ENCODE measurements at places on chromosomes 5 and 9.

DNA sequence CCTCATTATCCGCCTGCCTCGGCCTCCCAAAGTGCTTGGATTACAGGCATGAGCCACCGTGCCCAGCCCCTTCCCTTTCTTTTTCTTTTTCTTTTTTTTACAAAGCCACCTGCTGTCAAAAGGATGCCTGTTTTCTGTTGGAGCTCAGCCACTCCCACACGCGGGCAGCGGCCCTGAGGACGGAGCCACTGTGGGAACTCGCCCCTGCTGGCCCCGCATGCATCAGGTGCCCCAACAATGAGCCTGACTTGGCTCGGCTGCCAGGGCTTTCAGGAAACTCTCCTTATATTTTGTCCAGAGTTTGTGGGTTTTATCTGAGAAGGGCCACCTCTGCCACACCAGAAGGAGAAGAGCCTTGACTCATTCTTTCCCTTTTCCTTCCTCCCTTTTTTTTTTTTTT, 37.1 kb upstream of the LRRC14B start:
- DNase-seq = no peak

DNA sequence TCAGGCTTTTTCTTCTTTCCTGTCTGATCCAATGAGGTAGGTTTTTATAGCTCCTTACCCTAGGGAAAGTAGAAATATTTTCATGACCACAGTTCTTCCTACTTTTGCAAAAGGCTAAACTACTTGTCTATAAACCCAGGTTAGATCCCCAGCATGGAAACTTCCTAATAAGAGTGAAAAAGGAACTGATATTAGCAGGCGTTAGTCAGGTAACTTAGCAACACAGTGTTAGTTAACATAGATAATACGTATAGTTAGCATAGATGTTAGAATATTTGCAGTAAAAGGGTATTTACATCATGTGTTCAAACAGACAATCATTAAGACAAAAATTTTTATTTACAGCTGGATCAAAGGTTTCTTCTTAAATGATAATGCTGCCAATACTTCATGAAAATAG, 162.9 kb upstream of the DAB2 start:
- DNase-seq = no peak

DNA sequence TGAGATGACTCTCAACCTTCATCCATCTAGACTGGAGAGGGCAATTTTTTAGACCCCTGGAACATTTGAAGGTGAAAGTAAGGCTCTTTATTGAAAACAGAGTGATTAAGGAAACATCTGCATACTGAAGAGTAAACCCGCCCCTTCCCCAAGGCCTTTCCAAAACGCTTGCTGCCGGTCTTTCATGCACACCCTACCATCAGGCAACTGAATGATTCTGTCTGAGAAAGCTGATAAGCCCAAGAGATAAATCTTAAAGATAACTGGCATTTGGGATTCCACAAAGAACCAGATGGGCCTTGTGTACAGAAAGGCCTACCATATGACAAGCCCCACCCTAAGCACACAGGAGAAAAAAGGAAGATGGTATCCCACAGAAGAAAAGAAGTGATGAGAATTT, 54.4 kb upstream of the PIK3R1 start:
- no peak for DNase-seq

- DNase-seq = no peak
These were observed 81.7 kb upstream of the SMC5 start for GRCh38 chr9:70177121-70177520.

DNA sequence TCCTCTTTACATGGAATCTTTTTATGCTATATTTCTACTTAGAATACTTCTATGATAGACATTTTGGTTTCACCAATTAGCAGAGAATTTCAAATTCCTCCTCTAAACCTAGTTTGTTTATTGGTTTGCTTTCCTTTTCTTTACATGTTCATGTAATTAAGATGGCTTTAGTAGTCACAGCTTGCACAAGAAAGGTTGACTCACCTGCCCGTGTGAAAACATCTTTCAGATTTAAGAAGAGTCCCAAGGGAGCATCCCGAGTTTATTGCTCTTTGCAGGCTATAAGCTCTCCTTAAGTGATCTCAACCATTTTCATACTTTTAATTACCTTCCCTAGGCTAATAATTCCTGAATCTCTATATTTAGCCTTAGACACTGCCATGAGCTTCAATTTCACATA, 28.9 kb downstream of the TYRP1 start:
- DNase-seq = no peak

- DNase-seq = no peak
These were observed 632.5 kb upstream of the ST8SIA4 start for GRCh38 chr5:101535626-101536025.

GRCh38 chr5:171840066-171840465, 54.4 kb downstream of the SMIM23 start:
- no peak for DNase-seq

DNA sequence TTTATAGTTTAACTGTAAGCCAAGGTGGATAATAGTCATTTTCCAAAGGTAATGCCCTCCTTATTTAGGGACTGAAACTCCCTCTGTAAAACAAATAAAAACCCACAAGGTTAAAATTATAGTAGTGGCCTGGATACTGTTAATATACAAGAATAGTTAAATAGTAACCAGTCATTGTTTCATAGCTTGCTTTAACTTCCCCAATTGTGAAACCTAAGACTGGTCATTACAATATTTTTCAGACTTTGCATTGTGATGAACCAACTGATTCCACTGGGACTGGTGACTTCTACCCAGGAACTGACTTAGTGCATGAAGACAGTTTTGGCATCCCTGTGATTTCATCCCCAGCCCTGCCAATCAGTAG, 162.6 kb downstream of the SMC2 start:
- DNase-seq = no peak

GRCh38 chr5:150358261-150359095, 981 bp downstream of the TCOF1 start:
- no peak for DNase-seq

- no peak for DNase-seq
These were observed 275.2 kb downstream of the CWC27 start for GRCh38 chr5:65043843-65044359.
